NCI-H2081 treated with DMSO at 0.1 percent for 48 hours (cell line): ENCODE measurements at places on chromosomes 13 and 19.

- DNase-seq = no peak
These were observed 34.7 kb upstream of the IRS2 start for GRCh38 chr13:109821103-109821502.

- DNase-seq = no peak
These were observed 1.3 kb downstream of the ARHGAP45 start for GRCh38 chr19:1068009-1069001.

- DNase-seq = no peak
These were observed 23.8 kb upstream of the TM9SF2 start for GRCh38 chr13:99477493-99477892.

DNA sequence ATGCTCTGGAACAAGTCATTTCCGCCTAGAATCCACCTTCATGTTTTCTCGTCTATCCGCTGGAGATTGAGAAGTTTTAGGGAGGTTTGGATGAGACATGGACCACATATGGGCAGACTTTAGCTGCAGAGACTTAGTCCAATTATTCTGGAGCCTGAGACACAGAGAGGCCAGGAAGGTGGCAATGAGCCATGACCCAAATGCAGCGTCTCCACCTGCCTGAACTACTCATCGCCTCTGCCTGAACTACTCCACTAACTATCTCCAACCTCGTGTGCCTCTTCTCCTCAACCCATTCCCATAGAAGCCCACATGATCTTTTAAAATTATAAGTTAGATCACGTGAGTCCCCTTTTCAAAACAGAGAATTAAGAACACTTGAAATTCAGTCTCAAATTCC is 5.6 kb downstream of the PLEKHA4 start:
- no peak for DNase-seq

DNA sequence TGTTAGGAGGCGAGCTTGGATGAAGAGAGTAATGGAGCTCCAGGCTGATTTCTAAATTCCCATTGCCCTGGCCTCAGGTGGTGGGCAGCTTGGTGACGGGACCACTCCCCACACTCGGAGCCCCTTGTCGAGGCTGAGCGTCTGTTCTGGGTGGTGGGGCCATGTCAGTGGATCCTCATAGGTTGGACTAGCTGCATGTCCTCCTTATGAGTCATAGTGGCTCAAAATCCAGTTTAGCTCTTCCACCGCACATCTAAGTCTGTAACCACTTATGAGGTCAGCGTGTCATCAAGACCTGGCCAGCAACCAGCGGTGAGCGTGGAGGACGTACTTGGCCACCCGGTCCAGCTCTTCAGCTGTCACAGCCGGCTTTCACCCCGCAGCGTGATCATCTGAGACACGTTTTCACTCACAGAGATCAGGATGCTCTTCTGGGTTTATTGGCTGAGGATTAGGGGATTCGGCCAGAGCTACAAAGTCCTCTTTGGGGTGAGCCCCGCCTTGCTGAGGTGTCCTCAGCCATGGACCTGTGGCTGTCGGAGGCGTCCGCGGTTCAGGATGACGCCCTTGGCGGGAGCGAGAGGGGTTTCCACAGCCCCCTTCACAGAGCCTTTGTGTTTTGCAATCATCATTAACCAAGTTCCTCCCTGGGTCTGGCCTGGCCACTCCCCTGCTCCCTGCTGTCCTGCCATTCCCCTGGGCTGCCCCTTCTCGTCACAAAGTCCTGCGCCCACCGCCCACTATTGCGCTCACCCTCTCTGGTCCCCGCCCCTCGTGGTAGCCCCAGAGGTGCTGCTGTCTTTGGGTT is 41.9 kb downstream of the ADPRHL1 start:
- no peak for DNase-seq

DNA sequence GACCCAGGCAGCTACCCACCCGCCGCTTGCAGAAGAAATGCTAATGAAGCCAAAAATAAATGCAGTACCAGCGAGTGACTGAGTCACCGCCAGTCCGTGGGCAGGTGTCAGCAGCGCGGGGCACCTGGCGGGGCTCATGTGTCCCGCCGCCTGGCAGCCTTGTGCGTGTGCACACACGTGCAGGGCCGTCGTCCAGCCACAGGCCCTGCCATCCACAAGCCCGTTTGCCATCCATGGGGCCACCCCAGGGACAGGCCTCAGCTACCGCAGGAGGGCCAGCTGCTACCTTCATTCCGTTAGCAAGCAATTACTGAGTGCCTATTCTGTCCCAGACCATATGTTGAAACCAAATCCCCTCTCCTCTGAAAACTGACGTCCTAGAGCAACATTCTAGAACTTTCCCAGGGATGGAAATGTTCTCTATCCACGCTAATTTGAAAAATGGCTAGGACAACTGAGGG is 20.5 kb downstream of the NCAN start:
- DNase-seq = no peak

- no peak for DNase-seq
These were observed 409.3 kb downstream of the ZNF536 start for GRCh38 chr19:30781519-30781918.

- DNase-seq = no peak
These were observed 21.6 kb downstream of the VASP start for GRCh38 chr19:45528744-45529419.

DNA sequence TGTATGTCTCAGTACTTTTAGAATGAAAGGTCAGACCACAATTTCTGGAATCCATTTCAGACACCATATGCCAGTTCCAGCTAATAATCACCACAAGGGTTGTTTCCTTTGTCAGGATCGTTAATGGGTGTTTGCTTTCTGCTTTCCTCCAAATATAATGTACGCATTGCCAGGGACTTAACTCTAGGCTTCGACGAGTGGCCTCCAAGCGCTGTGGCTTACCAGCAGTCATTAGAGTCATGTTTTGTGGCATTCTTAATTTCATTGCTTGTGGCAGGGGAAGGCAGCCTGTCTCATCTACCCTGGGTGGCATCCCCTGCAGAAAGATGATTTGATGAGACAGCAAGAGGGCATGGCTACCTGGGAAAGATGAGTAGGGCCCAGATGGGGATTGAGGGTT is 22.5 kb downstream of the SAFB start:
- DNase-seq = peak; percentile 55

DNA sequence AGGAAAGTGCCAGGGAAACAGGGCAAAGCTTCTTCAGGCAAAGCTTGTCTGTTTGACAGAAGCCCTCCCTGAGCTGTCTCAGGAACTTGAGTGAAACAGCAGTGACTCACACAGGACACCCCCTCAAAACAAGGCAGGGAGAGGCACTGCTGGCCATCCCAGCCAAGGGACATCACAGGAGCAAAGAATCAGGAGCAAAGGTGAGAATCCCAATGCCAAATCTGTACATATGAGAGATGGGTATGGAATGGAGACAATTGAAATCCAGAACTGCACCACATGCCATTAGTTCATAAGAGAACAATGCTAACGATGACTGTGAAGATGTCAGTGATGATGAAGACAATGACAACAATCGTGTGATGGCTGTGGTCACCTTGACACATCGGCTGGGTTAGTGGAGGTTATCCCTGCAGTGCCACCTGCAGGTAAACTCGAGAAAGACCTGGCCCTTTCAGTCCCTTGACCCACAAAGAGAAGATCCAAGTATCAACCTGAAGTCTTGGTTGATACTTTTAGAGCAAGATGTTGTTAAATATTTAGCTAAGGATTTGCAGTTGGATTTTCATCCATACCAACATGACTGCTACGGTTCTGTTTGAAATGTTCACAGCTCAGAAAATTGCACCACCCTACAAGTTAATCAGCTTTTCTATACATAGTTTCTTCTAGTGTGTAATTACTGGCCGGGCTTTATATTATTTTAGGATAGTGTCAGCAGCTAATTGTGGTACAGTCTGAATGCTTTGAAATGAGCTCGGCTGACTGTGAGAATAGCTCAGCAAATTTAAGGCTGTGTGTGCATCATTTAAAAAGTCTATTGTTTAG is 42.0 kb upstream of the IPO5 start:
- no peak for DNase-seq

GRCh38 chr13:113178070-113178895 is 19.8 kb downstream of the PROZ start:
- DNase-seq = no peak

- no peak for DNase-seq
These were observed 884 bp upstream of the CBY2 start for GRCh38 chr13:45700971-45701900.

DNA sequence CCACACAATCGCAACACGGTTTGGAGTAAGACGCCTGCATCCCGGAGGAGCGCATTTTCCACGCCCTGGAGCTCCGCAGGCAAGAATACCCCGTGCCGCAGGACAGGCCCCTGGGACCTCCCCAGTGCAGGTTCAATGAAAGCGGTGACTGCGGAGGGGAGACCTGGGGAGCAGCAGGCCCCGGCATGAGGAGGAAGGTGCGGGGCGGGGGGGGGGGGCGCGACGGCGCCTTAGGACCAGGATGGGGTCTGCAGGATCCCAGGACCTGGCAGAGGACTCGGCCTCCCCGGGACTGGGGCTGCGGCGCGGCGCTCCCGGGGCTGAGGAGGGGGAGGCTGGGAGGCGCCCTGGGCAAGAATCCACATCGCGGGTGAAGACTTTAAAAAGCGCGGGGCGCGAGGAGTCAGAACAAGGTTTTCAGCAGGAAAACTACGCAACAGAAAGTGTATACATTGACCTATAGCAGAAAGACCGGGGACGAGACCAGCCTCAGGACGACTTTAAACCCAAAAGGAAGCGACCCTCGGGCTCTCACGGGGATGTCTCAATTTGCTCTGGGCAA is 432 bp downstream of the ZNF611 start:
- DNase-seq = no peak

- DNase-seq = no peak
These were observed 21.0 kb downstream of the RFXAP start for GRCh38 chr13:36839981-36840380.

DNA sequence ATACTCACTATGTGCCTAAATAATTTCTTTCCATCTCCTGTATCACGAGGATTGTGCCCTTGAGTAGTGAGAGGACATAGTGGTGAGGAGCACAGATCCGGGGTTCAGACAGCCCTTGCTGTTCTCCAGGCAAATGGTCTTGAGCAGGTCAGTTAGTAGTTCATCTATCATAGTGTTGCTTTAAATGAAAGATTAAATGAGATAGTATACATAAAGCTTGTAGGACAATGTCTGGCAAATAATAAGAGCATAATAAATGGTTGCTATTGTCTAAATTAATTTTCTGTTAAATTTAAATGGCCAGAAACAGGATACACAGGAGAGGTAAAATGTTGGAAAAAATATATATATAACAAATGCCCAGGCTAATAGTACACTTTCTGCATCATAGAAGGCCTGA is 23.4 kb downstream of the FAM124A start:
- no peak for DNase-seq

GRCh38 chr19:33317517-33317916 is 15.2 kb upstream of the CEBPA start:
- no peak for DNase-seq
